ENCODE measurements at places on chromosomes 12 and 14.

- no peak for DNase-seq
These were observed 223.4 kb downstream of the PCNX1 start for GRCh38 chr14:71130491-71131179.

GRCh38 chr14:21233457-21234076 lies 35.7 kb downstream of the HNRNPC start:
- DNase-seq: no peak

DNA sequence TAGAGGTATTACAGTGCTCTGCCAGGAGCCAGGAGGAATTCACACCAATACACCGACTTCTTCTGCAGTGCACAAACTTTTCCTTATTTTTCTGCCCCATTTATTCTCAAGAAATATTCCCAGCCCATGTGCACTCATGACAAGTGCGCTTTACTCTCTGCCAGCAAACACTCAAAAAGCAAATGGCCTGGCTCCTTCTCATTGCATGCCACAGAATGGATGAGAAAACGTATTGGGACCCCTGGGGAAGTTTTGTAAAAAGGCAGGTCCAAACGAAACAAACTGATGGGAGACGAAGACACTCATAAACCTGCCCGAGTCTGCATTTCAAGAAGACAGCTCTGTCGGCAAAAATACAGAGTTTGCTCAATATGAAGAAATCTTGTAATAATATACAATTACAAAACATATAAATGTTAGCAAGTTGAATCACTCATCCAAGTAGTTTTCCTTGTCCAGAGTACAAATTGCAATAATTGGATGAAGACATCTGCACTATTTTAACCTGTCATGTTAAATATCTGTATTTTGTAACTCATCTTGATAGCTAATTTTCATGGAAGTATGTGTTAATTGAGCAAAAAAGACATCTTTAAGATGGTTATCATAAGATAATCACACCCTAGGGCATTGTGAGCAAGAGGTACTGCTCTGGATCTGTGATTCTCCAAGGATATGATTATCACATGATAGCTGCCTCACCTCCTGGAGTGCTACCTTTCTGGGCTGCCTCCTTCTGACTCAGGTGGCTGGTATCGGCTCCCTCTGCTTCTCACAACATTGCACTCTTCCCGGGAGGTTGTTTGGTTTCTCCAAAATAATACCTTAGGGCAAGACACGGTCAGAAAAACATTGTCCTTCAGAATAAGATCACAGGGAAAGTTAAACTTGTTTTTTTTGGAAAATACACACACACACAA lies 260.8 kb upstream of the G2E3 start:
- DNase-seq: no peak

- no peak for DNase-seq
These were observed 276.8 kb downstream of the PCNX1 start for GRCh38 chr14:71183876-71184689.

DNA sequence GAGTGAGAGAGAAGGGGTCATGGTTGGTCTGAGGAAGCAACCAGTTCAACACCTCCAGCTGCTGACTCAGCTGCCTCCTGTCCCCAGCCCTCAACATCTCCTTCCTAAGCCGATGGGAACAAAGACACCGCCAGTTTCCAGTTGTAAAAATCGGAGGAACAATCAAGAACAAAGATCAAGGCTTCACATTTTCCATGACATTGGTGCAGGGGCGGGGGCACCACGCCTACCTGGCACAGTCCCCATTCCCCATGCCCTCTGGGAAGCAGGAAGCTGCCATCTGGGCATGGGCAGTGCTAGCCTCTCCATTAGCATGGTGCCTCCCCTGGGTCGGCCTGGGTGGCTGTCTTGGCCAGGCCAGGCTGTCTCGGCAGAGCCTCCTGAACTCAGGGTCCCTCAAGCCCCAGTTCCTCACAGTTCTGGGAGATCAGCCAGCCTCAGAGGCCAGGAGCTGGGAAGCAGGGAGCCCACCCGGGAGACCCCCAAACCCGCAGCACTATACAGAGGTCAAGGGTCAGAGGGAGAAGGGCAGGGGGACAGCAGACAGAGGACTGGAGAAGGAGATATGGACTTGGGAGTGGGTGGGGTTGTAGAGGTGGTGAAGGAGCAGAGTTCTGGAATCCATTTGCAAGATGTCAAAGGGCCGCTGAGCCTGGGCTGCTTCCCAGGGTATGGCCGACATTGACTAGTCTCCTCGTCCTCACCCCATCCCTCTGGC lies 19.6 kb upstream of the TMEM106C start:
- DNase-seq: no peak

GRCh38 chr14:69387311-69387710 lies 10.8 kb downstream of the ERH start:
- DNase-seq: no peak

- no peak for DNase-seq
These were observed 125.4 kb downstream of the SAMD4A start for GRCh38 chr14:54692284-54692772.

DNA sequence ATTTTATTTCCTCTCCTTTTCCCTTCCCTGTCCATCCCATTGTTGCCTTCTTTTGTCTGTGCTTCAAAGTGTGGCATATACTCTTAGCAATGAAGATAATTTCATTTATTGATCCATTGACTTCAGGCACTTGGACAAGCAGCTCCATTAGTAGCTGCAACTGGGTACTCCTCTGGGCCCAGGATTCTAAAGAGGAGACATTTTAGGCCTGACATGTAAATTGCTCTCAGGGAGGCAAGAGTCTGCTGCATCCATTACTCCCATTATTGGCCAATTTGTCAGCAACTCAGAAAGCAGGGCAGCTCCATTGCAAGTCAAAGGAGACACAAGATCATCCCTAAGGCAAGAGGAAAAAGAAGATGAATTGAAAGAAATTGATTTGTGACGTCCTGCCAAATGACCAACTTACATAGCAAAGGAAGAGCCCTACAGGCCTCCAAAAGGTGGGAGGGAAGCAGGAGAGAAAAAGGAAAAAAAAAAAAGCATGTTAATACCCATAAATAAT lies 1094.1 kb upstream of the FLRT2 start:
- DNase-seq: no peak

DNA sequence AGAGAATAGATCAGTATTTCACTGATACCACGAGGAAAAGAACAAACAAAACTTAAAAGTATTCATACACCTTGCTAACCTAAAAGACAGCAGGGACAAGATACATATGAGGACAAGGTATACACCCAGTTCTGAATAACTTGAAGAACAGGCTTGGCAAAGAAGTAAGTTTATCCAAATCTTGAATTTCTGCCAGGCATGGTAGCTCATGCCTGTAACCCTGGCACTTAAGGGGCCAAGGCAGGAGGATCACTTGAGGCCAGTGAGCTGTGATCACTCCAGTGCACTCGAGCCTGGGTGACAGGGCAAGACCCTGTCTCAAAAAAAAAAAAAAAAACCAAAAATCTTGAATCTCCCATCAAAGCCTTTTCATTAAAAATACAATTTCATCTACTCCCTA lies 25.0 kb downstream of the EIF2S1 start:
- DNase-seq: no peak

DNA sequence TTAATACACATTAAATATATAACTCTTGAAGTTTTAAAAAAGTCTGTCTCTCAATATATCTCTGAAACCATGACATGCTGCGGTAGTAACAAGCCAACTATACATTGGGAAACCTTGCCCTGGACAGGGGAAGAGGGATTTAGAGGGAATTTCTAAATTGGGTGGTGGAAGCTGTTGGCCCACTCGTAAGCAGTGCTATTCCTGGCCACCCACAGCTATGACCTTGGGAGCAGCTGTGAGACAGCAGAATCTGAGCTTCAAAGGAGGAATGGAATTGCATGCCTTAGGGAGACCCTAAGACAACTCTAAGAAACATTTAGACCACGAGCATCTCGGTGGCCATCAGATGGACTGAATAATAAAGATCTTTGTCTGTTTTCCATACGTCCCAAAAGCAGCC lies 15.8 kb upstream of the GCH1 start:
- no peak for DNase-seq

DNA sequence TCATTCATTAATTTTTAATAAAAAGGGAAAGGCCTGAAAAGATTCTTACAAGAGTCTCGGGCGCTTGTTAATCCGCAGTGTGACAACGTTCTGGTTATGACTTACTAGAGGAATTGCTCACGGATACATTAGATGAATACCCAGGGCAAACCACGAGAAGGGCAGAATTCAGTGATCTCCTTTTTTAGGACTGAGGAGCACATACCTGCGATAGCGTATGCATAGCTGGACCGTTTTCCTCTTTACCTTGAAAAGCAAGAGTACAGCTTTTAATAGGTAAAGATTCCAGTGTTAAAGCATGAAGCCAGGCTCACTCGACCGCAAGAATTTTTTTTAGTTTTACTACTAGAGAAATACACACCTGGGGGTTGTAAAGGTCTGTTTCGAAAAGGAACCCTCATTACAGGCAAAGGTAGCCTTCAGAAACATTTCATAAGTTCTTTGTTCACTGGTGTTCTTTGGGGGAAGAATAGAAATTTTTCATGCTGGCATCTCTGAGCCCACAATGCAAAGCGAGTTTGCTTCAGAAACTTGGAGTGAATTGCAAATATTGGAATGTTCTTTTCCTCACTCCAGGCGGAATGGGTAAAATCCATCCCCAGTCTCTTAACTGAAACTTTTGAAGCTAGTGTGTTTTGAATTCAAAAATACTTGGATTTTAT lies 953 bp downstream of the MAPK1IP1L start:
- DNase-seq: no peak

- DNase-seq: no peak
These were observed at the start of gene RIN3 for GRCh38 chr14:92513204-92513965. TSS of gene RIN3 (plus strand) at chr14:92513781. CDS start at chr14:92513933, 152 bp downstream.
